ENCODE measurements at places on chromosomes 12 and 14. TPM values are rescaled to one million over a fixed set of nuclear protein-coding genes. Genes with fewer than 3 reads are reported as not detected.
A peak's percentile ranks its signal among the peaks of the same experiment; 100 is the strongest.

GRCh38 chr12:83186419-83186818 is 499.7 kb downstream of the TMTC2 start:
- no peaks in the 10 kb centered on the region for H3K27me3 ChIP-seq
- DNase-seq, result no peak
- H3K4me3 ChIP-seq, result no peak overlapping the region
- no peak overlapping the region for H3K27ac ChIP-seq
- no peaks in the 10 kb centered on the region for H3K36me3 ChIP-seq
- no peaks in the 10 kb centered on the region for H3K4me1 ChIP-seq

- no peak overlapping the region for H3K27ac ChIP-seq
- H3K4me1 ChIP-seq, result no peaks in the 10 kb centered on the region
These were observed 1598.0 kb upstream of the TMEM132C start for GRCh38 chr12:126668961-126669360.

GRCh38 chr12:67701121-67701520 is 52.6 kb downstream of the DYRK2 start:
- H3K4me1 ChIP-seq, result peaks cover 28% of the 10 kb centered on the region
- no peak overlapping the region for H3K4me3 ChIP-seq
- H3K36me3 ChIP-seq, result no peaks in the 10 kb centered on the region
- DNase-seq, result no peak
- H3K27me3 ChIP-seq, result peaks cover 66% of the 10 kb centered on the region
- no peak overlapping the region for H3K27ac ChIP-seq

GRCh38 chr14:66104486-66104885 is 381.7 kb upstream of the CCDC196 start:
- no peak overlapping the region for H3K4me3 ChIP-seq
- no peak overlapping the region for H3K27ac ChIP-seq
- H3K36me3 ChIP-seq, result no peaks in the 10 kb centered on the region
- DNase-seq, result no peak

DNA sequence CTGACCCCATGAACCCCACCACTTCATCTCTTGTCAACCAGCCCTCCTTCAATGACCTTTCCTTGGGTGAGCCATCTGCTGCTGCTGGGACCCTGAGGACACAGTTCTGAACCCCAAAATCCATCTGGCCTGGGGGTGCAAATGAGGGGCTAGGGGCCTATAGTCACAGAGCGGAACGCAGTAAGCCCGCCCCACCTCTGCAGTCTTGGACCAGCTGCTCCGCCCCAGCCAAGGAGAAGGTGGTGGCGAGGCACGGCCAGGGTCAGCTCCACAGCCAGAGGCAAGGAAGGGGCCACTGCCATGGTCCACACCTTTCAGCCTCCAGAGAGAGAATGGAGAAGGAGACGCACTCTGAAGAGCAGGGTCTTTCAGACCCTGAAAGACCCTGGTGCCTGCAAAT is 5.1 kb downstream of the TMEM179 start:
- peaks cover 6% of the 10 kb centered on the region for H3K27me3 ChIP-seq
- H3K27ac ChIP-seq, result no peak overlapping the region
- no peaks in the 10 kb centered on the region for H3K4me1 ChIP-seq
- DNase-seq, result no peak

DNA sequence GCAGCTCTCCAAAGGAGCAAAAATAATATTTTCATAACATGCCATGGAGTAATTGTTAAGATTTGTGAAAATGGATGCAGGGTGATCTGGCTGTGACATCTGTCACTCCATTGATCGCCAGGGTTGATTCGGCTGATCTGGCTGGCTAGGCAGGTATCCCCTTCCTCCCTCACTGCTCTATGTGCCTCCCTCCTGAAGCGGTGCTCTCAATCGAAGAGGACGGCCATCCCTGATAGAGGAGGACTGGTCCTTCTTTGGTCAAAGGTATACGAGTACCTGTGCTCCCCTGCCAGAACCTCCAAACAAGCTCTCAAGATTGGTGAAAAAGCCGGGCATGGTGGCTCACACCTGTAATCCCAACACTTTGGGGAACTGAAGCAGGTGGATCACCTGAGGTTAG is 47.9 kb downstream of the VCPKMT start:
- H3K4me3 ChIP-seq, result no peak overlapping the region
- H3K27ac ChIP-seq, result no peak overlapping the region
- DNase-seq, result no peak
- peaks cover 14% of the 10 kb centered on the region for H3K36me3 ChIP-seq

DNA sequence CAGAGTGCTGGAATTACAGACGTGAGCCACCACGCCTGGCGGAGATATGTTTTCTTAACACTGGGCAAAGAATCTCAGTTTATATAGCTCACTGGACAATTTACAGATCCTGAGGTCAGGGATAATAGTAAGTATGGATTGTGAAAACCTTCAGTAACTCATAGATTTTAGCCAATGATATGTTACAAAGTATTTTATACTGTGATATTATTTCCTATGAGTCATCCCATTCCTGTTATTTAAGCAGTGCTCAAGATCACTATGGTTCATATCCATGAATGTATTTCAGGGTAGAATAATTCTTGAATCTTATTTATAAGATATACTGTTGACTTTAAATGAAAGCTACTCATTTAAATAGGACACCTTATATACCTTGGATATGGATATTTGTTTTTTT is 107.2 kb downstream of the RAD51B start:
- no peak for DNase-seq
- no peaks in the 10 kb centered on the region for H3K27me3 ChIP-seq
- no peak overlapping the region for H3K4me3 ChIP-seq
- H3K27ac ChIP-seq, result no peak overlapping the region
- H3K36me3 ChIP-seq, result peaks cover 2% of the 10 kb centered on the region

- H3K27ac ChIP-seq, result no peak within 1 kb of the TSS
- DNase-seq, result peak; percentile 82
- H3K4me1 ChIP-seq, result peaks cover 5% of the 10 kb centered on the region
- peak within 1 kb of the TSS; percentile 84 for H3K4me3 ChIP-seq
These were observed at the start of the genes LRRIQ1 and TSPAN19 for GRCh38 chr12:85036234-85036707. LRRIQ1 (plus strand) TSS chr12:85036351; CDS start chr12:85038177, 1,826 bp downstream. TSPAN19 (minus strand) TSS chr12:85036277; CDS start chr12:85029946, 6,331 bp downstream.

DNA sequence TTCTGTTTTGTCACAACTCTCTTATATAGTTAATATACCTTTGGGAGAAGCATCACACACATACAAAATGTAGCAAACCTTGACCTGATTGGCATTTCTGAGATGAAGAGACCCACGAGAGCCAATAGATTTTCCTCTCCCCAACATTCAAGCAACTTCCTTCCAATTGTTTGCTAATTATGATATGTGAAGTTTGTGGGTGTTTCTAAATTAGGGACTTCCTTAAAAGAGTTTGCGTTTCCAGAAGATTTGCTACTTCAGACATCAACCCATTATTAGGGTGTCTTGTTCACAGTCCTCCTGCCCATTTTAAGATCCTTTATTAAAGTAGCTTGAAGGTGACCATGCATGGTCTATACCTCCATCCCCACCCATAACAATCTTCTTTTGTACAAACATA is 9.4 kb downstream of the AICDA start:
- H3K36me3 ChIP-seq, result no peaks in the 10 kb centered on the region
- peaks cover 15% of the 10 kb centered on the region for H3K27me3 ChIP-seq
- no peak overlapping the region for H3K4me3 ChIP-seq
- no peaks in the 10 kb centered on the region for H3K4me1 ChIP-seq
- no peak for DNase-seq

- H3K27me3 ChIP-seq, result no peaks in the 10 kb centered on the region
- H3K4me1 ChIP-seq, result peaks cover 49% of the 10 kb centered on the region
- peak overlapping the region; percentile 70 for H3K27ac ChIP-seq
- DNase-seq, result no peak
- peaks cover 56% of the 10 kb centered on the region for H3K36me3 ChIP-seq
These were observed 25.9 kb downstream of the SSH1 start for GRCh38 chr12:108831309-108831991.

DNA sequence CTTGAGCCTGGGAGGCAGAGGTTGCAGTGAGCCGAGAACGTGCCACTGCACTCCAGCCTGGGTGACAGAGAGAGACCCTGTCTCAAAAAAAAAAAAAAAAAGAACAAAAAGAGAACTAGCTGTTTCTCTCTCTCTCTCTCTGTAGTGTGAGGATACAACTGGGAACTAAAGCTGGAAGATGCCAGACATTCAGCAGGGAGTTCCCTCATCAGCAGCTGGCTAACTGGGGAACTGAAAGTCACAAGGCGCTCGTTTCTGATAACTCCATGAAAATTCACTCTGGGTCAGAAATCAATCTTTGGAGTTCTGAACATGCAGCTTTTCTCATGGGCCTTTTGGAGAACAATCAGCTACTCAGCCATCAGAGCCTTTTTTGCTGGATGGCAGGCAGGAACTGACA is 43.5 kb upstream of the MAP1LC3B2 start:
- H3K27ac ChIP-seq, result no peak overlapping the region
- no peak overlapping the region for H3K4me3 ChIP-seq
- peaks cover 8% of the 10 kb centered on the region for H3K27me3 ChIP-seq
- DNase-seq, result no peak
- no peaks in the 10 kb centered on the region for H3K36me3 ChIP-seq

DNA sequence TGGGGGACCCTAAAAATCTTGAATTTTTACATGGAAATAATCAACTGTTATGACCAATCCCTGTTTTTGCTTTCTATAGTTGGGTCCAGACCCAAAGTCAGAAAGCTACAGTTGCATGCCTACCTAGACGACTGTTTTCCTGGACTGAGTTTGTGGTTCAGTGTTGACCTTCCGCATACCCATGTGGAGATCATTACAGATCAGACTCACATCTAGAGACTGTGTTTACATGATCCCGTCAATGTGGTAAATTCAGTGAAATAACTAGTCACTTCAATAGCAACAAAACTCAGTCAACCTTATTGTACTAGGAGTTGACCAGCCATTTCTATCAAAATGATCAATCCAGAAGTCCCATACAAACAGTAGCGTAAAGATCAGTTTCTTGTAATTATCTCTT is 257.6 kb downstream of the EGLN3 start:
- H3K36me3 ChIP-seq, result no peaks in the 10 kb centered on the region
- DNase-seq, result no peak
- no peaks in the 10 kb centered on the region for H3K27me3 ChIP-seq

GRCh38 chr12:102390068-102390467 is 90.3 kb downstream of the IGF1 start:
- H3K4me3 ChIP-seq, result no peak overlapping the region
- H3K27ac ChIP-seq, result no peak overlapping the region
- no peak for DNase-seq
- H3K27me3 ChIP-seq, result peaks cover 21% of the 10 kb centered on the region
- no peaks in the 10 kb centered on the region for H3K36me3 ChIP-seq

GRCh38 chr12:103556890-103557627 is 30.0 kb upstream of the STAB2 start:
- no peak overlapping the region for H3K4me3 ChIP-seq
- H3K36me3 ChIP-seq, result no peaks in the 10 kb centered on the region
- no peak overlapping the region for H3K27ac ChIP-seq
- H3K27me3 ChIP-seq, result peaks cover 14% of the 10 kb centered on the region
- DNase-seq, result no peak

DNA sequence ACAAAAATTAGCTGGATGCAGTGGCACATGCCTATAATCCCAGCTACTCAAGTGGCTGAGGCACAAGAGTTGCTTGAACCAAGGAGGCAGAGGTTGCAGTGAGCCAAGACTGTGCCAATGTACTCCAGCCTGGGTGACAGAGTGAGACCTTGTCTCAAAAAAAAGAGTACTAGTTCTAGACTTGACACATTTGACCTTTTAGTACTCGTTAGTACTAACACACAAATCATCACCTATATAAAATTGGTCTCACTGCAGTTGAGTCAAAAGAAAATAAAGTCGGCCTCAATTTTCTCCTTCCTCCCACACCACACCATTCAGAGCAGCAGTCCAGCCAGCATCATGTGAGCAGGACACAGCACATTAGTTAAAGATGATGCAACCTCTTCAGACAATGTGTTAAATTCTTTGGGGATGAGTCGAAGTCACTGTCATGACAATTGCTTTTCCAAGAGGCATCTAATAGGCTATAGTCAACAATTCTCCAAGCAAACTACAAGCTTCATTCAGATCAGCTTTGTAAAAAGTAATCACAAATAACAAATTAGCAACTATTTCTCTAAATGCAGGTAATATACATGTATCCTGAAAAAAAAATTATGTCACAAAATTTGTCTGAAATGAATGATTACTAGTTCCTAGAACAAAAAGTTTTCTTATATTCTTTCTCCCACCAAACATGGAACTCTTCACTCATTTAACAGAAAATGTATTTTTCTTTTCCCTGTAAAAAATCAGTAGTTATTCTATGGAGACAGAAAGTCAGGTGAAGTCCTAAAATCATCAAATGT is 55.6 kb downstream of the CLIP1 start:
- H3K4me3 ChIP-seq, result no peak overlapping the region
- H3K27me3 ChIP-seq, result no peaks in the 10 kb centered on the region

DNA sequence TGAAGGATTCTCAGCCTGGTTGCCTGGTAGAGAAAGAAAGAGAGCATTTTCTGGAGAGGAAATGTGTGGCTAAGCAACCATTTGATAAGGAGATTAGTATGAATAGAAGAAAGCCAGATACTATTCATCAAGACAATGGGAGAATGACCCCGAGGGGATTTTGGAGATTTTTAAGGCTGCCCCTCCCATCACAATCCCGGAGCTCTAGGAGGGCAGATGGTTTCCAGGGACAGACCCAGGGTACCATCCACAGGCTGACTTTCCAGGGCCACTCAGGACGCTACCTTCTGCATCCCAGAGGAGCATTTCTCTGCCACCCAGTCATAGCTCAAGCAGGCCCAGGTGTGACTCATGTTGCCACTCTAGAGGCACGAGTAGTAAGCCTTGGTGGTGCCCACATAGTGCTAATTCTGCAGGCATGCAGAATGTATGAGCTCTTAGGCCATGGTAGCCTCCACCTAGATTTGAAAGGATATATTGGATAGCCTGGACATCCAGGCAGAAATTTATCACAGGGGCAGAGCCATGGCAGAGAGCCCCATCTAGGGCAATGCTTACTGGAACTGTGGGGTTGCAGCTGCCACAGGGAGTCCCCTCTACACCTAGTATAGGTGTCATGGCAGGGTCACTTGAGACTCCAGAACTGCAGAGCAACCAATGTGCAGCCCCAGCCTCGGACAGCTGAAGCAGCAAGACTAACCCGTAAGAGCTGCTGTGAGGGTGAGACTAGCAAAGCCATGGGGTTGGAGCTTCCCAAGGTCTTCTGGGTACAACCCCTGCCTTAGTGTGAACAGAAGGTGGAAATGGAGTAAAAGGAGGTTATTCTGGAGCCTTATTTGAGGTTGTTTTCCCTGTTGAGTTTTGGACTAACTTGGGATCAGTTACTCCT is 366.0 kb downstream of the ZFP36L1 start:
- H3K4me3 ChIP-seq, result no peak overlapping the region
- no peaks in the 10 kb centered on the region for H3K4me1 ChIP-seq
- no peak overlapping the region for H3K27ac ChIP-seq
- no peak for DNase-seq
- no peaks in the 10 kb centered on the region for H3K36me3 ChIP-seq
- H3K27me3 ChIP-seq, result no peaks in the 10 kb centered on the region

SRRM4 gene
- not detected for total RNA-seq

GNB3 gene
- total RNA-seq, result 1.6 TPM

AACS gene
- total RNA-seq, result 26.7 TPM

PPP1R1A gene
- total RNA-seq, result not detected

ANO2 gene
- not detected for total RNA-seq

AQP5 gene
- total RNA-seq, result not detected

GNG2 gene
- 105 TPM for total RNA-seq

L2HGDH gene
- 18.0 TPM for total RNA-seq

TRHDE gene
- total RNA-seq, result not detected

GPRC5D gene
- total RNA-seq, result not detected

OSGEP gene
- total RNA-seq, result 76.9 TPM

DIO2 gene
- not detected for total RNA-seq

AJUBA gene
- 2.4 TPM for total RNA-seq

Measured in activated CD4-positive, alpha-beta T cell treated with anti-CD3 and anti-CD28 coated beads, Interleukin-2, amount 10 ng/mL, durations not matched to agents 24 days and 14 days (primary cell).